Fibroblast of skin of back (primary cell): ENCODE measurements at places on chromosomes 1 and 21.

DNA sequence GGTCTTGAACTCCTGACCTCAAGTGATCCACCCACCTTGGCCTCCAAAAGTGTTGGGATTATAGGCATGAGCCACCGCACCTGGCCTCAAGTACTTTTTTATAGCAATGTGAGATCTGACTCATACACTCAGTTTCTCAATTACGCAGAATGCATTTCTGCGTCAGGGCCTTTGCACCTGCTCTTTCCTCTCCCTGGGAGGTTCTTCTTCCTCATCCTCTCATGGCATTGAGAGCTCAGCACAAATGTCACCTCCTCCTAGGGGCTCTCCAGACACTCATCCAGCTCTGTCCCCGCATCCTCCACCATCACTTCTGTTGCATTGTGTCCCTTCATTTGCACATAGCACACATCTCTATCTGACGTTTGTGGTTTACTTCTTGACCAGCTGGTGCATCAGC, 418.8 kb downstream of the PTPRU start:
- no peak for DNase-seq

- DNase-seq = peak; percentile 53
Observed at GRCh38 chr1:12552951-12553921, 64.8 kb downstream of the DHRS3 start.

GRCh38 chr1:110482662-110483307, 31.8 kb downstream of the PROK1 start:
- no peak for DNase-seq

DNA sequence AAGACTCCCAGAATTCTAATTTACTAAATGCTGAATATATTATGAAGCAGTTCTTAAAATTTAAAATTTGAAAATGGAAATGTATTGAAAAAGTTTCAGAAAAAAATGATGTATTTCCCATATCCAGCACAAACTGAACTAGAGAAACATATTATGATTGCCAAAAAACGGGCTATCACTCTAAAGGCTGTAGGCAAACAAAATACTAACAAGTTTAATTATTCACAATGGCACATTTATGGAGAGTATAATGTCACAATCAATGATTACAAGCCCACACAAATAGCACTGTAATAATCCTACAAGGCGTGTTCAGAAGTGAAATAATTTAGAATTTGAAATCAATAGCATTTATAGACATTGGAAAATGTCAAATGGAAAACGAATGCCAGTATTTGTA, 531.3 kb downstream of the PTBP2 start:
- DNase-seq = no peak

GRCh38 chr1:229341774-229342655, 832 bp downstream of the CCSAP start:
- peak; percentile 79 for DNase-seq

DNA sequence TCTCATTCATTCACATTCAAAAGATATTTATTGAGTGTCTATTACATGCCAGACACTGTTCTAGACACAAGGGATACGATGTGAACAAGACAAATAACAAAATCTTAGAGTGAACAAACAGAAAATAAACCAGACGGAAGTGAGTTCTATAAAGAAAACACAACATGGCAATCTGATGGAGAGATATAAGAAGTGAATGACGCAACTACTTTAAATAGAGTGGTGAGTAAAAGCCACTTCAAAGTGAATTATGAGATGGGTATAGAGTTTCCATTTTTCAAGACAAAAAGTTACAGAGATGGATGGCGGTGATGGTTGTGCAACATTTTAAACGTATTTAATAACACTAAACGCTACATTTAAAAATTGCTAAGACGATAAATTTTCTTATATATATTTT, 75.4 kb downstream of the CEP170 start:
- DNase-seq = no peak

GRCh38 chr21:33109574-33110339, 39.8 kb downstream of the OLIG1 start:
- no peak for DNase-seq

GRCh38 chr21:42705346-42705745, 51.9 kb downstream of the PDE9A start:
- DNase-seq = no peak

DNA sequence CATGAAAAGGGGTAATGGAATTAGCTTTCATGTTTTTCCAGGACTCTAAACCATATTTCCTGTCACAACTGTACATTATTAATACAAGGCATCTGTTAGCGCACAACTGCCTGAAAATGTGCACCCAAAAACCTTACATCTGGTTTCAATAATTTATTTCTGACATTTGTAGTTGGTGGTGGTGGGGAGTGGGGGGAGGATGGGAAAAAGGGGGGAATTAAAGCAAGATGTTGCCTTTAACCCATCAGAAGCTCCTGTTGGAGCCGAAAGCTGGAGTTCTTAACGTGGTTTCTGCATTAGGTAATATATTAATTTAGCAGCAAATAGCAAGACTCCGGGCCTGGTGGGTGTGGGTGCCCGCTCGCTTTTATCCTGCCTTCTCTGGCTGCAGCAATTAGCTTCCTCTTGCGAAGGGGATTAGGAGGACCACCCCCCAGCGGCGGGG, 36.9 kb upstream of the HHAT start:
- DNase-seq = peak; percentile 90

DNA sequence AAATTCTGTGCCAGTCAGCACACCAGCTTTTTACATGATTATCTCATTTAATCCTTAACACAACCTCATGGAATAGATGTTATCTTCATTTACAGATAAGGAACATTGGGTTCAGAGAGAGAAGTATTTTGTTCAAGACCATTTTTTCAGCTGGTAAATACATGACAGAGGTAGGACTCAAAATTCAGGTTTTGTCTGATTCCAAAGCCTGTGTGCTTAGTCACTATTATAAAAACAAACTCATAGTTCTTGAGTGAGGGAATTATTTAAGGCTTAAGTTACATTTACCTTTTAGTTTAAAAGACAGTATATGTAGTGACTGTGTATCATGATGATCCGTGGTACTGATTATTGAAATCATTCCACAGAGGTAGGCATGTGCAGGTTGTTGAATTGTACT, 125.2 kb downstream of the MAGI3 start:
- peak; percentile 48 for DNase-seq

DNA sequence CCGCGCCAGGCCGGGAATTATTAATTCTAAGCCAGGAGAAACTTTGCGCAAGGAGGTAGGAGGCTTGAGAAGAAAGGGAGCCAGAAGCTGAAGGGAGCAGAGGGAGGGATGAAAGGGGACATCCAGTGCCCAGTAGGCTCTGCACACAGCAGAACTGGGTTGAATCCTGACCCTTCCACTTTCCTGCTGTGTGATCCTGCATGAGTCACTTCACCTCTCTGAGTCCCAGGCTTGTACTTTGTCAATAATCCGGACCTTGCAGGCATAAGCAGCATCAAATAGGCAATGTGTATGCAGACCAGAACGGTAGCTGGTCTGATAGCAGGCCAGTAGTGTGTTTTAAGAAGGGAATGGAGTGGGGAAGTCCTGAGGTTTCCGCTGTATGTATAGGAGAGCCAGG, 25.5 kb upstream of the EPB41 start:
- no peak for DNase-seq

GRCh38 chr1:184027826-184028695, 9.5 kb downstream of the COLGALT2 start:
- DNase-seq = no peak

GRCh38 chr1:17607644-17608581, 68.4 kb downstream of the ARHGEF10L start:
- no peak for DNase-seq

- DNase-seq = no peak
Observed at GRCh38 chr21:44677881-44678280, 4.1 kb downstream of the KRTAP12-1 start.

- DNase-seq = peak; percentile 9
Observed at GRCh38 chr1:174153085-174153824, 6.1 kb upstream of the RABGAP1L start.

DNA sequence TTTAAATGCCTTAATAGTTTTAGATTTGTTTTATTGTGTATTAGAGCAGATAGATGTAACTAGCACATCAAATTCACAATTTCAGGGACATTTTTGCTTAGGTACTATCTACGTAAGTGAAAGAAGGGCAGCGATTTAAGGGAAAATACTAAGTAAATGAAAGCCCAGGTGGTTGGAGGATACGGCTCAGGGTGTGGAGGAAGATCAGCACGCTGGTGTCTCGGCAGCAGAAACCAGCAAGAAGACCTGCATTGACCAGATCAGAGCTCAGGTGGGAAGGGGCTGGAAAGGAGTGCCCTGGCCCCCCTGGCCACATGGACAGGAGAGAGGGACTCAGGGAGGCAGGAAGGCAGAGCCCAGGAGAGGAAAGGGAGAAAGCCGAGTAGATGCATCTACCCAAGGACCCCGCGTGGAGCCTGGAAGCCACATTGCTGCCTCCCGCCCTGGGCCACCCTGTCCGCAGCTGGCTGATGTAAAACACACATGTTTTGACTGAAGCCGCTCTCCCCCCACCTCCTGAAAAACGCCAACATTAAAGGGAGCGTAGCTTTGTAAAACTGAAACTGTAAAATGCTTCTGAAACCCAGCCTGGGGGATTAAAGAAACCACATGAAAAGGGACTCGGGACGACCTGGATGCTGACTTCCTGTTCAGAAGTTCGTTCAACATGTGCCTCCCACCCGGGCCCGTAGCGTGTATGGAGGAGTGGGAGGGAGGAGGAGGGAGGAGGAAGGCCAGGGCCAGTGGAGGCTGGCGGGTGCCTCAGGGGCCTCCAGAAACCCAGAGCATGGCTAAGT, 72.6 kb upstream of the TARDBP start:
- DNase-seq = peak; percentile 11

GRCh38 chr1:67571406-67571805, 113.6 kb upstream of the GADD45A start:
- no peak for DNase-seq

DNA sequence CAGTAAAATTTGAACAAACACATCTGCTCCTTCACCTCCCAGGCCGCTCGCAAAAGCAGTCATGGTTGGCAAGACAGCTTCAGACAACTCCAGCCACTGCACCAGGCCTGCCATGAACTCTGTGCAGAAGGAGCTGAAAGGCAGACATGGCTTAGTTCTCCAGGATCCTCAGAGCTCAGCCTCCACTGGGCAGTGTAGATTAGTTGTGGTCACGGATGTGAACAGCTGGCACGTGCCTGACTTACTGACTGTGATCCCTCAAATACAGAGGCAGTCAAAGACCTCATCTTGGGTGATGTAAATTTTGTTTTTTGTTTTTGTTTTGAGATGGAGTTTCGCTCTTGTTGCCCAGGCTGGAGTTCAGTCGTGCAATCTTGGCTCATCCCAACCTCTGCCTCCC, 28.4 kb downstream of the TMCO4 start:
- no peak for DNase-seq

DNA sequence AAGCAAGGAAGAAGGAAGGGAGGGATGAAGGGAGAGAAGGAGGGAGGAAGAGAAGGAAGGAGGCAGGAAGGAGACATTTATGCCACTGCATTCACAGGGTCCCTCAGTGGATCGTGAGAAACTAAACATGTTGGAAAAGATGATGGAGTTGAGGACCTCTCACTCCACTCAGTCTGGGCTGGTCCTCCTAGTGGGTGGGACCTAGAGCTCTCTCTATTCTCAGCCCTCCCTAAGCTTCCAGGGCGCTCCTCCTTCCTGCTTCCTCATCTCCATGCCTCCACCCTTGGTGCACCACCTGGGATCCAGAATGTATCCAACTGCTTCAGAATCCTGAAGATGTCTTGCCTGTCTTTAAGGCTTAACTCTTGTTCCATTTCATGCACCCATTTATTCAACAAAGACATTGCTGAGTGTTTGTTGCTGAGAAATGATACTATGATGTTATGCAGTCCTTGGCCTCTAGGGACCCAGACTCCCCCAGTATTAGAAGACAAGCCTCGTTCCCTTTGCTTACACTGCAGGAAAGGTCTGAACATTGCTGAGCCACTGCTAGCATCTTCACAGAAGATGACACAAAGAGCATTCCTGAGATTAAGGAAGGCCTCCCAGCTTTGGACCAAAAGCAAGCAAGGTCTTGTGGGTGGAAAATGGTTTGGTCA, 88.5 kb downstream of the BEND5 start:
- peak; percentile 21 for DNase-seq

- no peak for DNase-seq
Observed at GRCh38 chr1:17358557-17358956, 13.4 kb upstream of the PADI6 start.

- no peak for DNase-seq
Observed at GRCh38 chr1:73356485-73356884, 841.5 kb downstream of the LRRIQ3 start.

DNA sequence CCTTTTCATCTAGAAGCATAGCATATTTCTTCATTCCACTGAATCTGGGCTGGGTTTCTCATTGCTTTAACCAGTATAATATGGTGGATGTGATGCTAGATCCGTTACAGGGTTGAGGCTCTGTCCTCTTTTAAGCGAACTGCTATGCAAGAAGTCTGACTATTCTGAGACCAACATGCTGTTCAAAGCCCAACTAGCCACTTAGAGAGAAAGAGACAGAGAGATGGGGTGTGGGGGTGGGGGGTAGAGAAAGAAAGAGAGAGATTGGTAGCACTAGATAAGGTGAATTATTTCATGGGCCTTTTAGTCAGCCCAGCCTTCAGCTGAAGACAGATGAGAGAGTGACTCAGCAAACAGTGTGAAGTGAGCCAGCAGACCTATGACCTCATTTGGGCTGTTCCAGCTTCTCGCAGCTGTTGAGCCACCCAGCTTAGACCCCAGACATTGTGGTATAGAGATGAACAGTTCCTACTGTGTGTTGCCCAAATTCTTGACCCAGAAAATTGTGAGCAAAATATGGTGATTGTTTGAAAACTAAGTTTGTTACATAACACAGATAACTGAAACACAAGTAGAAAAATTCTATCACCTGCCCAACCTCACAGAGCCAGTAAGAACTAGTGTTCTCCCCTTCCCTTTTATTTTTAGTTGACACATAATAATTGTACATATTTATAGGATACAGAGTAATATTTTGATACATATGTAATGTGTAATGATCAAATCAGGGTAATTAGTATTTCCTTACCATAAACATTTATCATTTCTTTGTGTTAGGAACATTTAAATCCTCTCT, 40.7 kb upstream of the PRKACB start:
- peak; percentile 87 for DNase-seq

DNA sequence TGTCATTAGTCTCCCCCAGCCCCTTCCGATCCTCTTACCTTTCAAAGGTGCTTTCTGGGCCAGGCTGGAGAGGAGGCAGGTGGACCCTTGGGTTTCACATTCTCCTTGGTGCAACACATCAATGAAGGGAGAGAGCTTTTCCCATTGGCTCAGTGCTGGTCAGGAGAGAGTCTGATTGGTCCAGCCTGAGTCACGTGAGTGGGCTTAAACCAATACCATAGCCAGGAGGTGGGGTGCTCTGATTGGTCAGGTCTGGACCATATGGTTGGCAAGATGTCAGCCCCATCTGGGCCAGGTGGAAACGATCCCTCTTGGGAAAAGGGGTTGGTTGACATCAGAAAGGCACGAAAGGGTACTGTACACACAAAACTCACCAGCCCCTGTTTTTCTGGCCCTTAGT, 44.8 kb upstream of the ABCG1 start:
- no peak for DNase-seq
